Heart right ventricle (tissue), 16 donors: ENCODE measurements at places on chromosomes 5 and 9. TPM values are rescaled to one million over a fixed set of nuclear protein-coding genes. Genes with fewer than 3 reads are reported as not detected.

GNPDA1 gene
- total RNA-seq: 23.3 TPM

SPINK7 gene
- not detected for total RNA-seq

DNA sequence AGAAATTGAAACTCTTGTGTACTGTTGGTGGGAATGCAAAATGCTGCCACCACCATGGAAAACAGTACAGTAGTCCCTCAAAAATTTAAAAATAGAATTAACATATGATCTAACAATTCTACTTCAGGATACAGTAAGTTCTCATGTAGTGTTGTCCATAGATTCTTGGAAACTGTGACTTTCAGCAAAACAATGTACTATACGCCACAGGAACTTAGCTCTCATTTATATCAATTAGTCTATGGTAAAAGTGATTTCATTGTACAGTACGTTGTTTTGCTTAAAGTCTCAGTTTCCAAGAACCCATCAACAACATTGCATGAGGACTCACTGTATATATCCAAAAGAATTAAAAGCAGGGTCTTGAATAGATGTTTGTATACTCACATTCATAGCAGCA is 233.5 kb upstream of the GAS1 start:
- DNase-seq: no peak

- DNase-seq: no peak
Observed at GRCh38 chr5:175261037-175261436, 182.9 kb downstream of the DRD1 start.

DNA sequence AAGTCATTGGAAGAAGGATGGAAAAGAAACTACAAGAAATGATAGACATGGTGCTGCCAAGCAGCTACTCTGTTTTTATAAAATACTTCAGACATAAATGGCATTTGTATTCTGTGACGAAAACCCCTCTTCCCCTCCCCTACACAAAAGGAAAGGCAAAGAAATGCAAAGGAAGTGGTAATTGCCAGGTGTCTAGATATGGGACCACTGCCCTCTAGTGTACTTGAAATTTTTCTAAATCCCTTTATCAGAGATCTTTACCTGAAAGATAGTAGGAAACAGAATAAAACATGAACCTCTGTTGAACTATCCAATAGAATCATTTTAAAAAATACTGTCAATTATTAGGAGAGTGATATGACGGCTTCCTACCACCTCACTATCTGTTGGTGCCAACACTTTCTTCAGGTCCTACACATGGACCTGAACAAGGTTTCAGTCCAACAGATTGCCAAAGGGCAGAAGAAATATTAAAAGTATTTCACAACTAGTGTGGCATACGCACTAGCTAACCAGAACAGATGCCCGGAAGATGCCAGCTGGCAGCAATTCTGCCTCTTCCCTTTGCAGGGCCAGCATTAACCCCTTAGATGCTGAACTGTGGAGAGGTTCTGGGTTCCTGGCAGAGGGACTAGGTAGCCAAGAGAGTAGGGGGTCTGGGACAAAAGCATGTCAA is 104.1 kb downstream of the TSSK1B start:
- peak; percentile 31 for DNase-seq
